ENCODE measurements at places on chromosomes 7 and 10. TPM values are rescaled to one million over a fixed set of nuclear protein-coding genes. Genes with fewer than 3 reads are reported as not detected.

GRCh38 chr7:93622036-93623033, 47.8 kb upstream of the CALCR start:
- peak; percentile 20 for DNase-seq

Gene OR2A5
- not detected for total RNA-seq

- no peak for DNase-seq
Observed at GRCh38 chr7:40716052-40716451, 581.2 kb downstream of the SUGCT start.

- no peak for DNase-seq
Observed at GRCh38 chr7:139189357-139189756, 41.7 kb upstream of the UBN2 start.

Gene ANKRD30A
- not detected for total RNA-seq

DNA sequence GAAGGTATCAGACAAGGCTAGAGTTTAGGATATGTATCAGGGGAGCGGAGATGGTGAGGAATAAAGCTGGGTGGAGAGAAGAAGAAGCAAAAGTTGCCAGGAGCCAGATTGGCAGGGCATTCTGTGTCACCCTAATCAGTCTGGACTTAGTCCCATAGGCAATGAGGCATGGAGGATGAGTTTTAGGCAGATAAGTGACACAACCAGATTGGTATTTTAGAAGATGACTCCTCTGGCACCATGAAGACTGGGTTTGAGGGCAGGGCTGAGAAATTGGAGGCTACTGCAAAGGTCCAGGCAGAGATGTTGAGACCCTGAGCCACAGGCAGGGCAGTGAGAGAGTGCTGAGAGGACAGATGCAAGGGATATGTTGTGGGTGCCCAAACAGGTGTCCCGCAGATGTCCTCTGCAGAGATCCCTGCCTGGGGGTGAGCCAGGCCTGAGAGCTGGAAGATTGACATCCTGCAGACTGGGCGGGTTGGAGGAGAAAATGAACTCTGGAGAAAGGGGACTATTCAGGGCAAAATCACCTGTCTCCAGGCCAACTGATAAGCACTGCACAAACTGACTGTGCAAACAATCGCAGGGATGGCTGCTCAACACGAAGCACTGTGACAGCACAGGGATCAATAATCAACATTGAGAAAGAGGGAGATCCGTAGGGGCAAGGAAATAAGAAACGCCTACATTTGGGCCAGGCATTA, 11.9 kb upstream of the HABP2 start:
- peak; percentile 9 for DNase-seq

GRCh38 chr10:33136271-33136670, 178.2 kb upstream of the ITGB1 start:
- DNase-seq, result peak; percentile 49

GRCh38 chr7:82443547-82444219, at the start of gene CACNA2D1:
Gene CACNA2D1, minus strand, starts transcription at chr7:82443777.
- DNase-seq, result peak; percentile 44

Gene ASB10
- not detected for total RNA-seq

DNA sequence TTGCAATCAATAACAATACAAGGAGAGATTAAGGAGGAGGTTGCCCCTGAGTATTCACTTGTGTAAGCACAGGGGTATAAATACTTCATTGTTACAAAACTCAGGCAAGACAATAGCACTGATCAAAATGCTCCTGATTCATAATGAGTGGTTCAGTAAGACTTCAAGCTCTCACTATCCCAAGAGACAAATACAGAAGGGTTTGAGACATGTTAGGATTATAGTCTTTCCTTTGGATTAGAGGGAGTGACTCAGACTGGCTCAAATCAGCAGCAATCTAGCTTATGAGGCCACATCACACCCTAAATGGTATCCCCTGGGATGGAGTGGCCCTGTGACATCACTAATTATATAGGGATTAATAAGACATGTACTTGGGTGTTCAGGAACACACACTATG, 167.2 kb upstream of the HGF start:
- DNase-seq, result no peak

GRCh38 chr7:131935180-131935579, 378.8 kb upstream of the PODXL start:
- peak; percentile 15 for DNase-seq

DNA sequence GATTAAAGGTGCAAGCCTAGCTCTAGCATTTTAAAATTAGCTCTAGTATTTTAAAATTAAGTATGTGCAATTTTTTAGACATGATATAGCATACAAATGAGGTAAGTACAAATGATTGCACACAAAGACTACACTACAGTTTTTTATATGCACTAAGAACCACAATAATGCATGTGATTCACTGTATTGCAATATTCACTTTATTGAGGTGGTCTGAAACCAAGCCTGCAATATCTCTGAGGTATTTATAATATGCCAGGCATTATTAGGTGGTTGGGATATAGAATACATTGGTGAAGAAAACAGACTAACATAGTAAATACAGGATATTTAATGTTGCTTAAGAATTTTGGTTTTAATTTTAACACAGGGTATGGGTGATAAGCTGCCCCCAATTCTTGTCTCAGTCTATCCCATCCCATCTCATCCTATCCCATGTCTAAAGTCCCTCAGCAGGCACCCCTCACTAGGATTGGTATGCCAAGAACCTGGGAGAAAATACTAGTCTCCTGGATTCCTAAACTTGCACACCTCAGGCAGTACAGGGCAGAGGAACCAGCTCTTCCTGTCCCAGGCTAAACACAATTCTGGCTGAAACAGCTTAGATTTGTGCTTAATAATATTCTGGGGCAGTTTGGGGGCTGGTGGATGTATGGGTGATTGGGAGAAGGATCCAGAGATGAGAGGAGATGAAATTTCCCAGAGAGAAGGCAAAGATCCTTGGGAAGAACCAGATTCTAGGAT, 90.4 kb downstream of the HIPK2 start:
- DNase-seq, result no peak

DNA sequence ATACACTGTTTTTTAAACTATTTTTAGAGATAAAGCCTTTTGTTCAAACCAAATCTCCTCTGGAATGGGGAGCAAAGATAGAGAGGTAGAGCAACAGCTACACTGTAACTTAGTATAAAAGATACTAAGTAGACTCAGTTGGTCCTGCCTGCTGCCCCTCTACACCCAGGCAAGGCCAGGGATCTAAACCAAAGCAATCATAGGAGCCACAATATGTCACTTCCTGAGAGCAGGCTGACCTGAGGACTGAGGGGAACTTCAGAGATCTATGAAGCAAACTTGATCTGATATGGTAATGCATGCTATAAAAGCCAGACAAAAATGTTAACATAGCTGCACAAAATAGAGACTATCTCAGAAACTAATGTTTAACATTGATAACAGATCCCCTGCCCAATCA, 7.0 kb upstream of the TRDMT1 start:
- no peak for DNase-seq

Gene RET
- total RNA-seq, result not detected

Gene AGAP5
- total RNA-seq, result 12.1 TPM

GRCh38 chr7:132518102-132518838, 58.0 kb downstream of the PLXNA4 start:
- peak; percentile 17 for DNase-seq

DNA sequence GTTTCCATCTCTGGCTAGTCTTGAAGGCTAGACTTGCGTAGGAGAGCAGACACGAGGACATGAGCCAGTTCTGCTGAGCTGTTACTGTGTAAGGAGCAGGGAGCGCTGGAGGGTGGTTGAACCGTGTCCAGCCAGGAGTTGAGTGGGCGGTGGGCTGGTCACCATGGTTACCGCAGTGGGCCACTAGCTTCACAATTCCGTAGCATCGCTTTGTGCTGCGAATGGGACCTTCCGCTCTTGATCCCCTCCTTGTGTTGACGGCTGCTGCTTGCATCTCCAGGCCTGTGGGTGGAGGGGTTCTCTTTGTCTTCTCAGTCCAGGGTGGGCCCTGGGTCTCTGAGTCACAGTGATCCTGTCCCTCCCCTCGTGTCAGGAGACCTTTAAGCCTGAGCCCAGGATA, 49.4 kb upstream of the OCM start:
- no peak for DNase-seq

Gene ZNRF2
- 28.3 TPM for total RNA-seq

DNA sequence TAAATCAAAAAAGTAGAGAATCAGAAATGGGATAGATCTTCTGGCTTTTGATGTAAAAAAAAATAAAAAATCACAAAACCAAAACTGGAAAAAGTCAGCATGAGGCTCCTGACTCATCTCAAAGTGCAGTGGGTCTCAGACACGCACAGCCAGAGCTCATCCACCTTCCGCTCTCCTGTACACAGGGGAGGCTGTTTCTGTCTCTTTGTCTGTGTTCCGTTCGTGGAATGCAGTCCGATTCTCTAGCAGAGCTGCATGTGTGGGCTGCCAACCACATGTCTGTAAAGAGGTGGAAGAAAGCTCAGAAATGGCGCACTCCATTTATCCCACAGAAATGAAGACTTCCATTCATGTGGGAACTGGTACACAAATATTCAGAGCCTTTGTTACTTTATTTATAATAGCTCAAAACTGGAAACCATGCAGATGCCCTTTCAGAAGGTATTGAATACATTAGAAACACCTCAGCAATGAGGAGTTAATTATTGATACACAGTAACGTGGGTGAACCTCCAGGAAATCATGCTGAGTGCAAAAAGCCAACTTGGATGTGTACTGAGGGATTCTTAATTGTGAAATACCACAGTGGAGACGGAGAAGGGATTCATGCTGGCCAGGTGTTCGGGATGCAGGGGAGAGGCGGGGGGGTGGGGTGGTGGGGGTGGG, 123.3 kb downstream of the TRRAP start:
- DNase-seq, result no peak
